ENCODE measurements at places on chromosomes 6 and 20. TPM values are rescaled to one million over a fixed set of nuclear protein-coding genes. Genes with fewer than 3 reads are reported as not detected.

Gene FAM83B
- total RNA-seq: 14.5 TPM

Gene SLC16A10
- 2.2 TPM for total RNA-seq

Gene BPIFB4
- not detected for total RNA-seq

Gene DST
- total RNA-seq: 236 TPM

Gene YIPF3
- total RNA-seq: 155 TPM

Gene MEP1A
- not detected for total RNA-seq

Gene HUS1B
- 0.46 TPM for total RNA-seq

Gene HTR1E
- 0.17 TPM for total RNA-seq

Gene ZNF133
- total RNA-seq: 12.7 TPM

Gene EHMT2
- total RNA-seq: 63.4 TPM

Gene CGAS
- total RNA-seq: 4.5 TPM

Gene LIN28B
- 0.14 TPM for total RNA-seq

Gene CFAP61
- 0.78 TPM for total RNA-seq

Gene OR2W1
- not detected for total RNA-seq

Gene APOM
- total RNA-seq: 2.2 TPM

Gene BRPF3
- 47.0 TPM for total RNA-seq

Gene VSX1
- total RNA-seq: not detected

Gene MUC22
- total RNA-seq: not detected

Gene TBX18
- 1.4 TPM for total RNA-seq

Gene C6orf58
- not detected for total RNA-seq

Gene ZNF343
- 12.3 TPM for total RNA-seq

Gene DDAH2
- 130 TPM for total RNA-seq

Gene MCM9
- 21.1 TPM for total RNA-seq

Gene ZNF334
- total RNA-seq: 7.7 TPM

Gene KIF13A
- total RNA-seq: 43.0 TPM

Gene OR2J3
- total RNA-seq: 0.06 TPM

Gene TDRD6
- total RNA-seq: 1.3 TPM

Gene CCR6
- total RNA-seq: 1.3 TPM

Gene SASH1
- 24.3 TPM for total RNA-seq

Gene NKAPL
- 1.9 TPM for total RNA-seq

Gene ACTL10
- total RNA-seq: 4.8 TPM

Gene KCNK15
- total RNA-seq: 14.2 TPM

Gene FARS2
- total RNA-seq: 15.7 TPM

Gene TMC2
- total RNA-seq: 0.12 TPM

Gene CST5
- not detected for total RNA-seq

Gene HLA-A
- 1,097 TPM for total RNA-seq

Gene LY6G6D
- total RNA-seq: not detected

Gene PRL
- total RNA-seq: not detected

Gene CENPW
- 3.3 TPM for total RNA-seq

All from mucosa of gallbladder (tissue), 1 donor.